Stimulated activated CD4-positive, alpha-beta T cell treated with anti-CD3 and anti-CD28 coated beads, Interleukin-15, amount 100 ng/mL, for 24 hours (primary cell): ENCODE measurements at places on chromosomes 2 and 18.

GRCh38 chr2:105509269-105510086 is 110.6 kb upstream of the FHL2 start:
- DNase-seq: no peak

- DNase-seq: no peak
Observed at GRCh38 chr18:53004798-53005197, 664.8 kb downstream of the DCC start.

GRCh38 chr2:111200333-111200881 is 79.7 kb downstream of the BCL2L11 start:
- no peak for DNase-seq

- DNase-seq: no peak
Observed at GRCh38 chr2:40218679-40219078, 233.2 kb downstream of the SLC8A1 start.

DNA sequence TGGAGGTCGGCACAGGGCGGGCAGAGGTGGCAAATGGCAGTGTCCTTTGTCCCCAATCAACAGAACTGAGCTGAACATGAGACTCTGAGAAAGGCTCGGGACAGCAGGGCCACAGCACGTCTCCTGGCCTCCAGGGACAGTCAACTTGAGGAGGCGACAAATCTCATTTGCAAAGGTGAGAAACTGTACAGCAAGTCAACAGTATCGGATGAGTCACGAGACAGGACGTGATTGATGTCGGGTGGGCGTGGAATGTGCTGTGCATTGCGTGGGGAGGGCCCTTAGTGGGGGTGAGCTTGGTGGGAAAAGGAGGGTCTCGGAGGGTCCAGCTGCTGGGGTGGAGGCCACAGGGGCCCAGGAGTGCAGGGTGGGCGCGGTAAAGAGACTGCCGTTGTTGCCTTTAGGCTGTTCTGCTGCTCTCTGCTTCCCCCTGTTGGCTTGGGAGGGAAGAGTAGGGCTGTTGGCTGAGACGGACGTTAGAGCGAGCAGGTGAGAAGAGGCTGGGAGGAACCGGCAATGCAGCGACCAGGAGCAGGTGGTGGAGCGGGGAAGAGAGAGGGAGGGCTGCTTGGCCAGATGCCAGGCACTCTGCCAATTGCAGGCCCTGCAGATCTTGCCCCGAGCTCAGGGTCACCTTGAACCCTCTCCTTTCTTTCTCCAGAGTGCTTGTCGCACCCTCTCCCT is 164.3 kb downstream of the BCL2 start:
- peak; percentile 87 for DNase-seq

- peak; percentile 29 for DNase-seq
Observed at GRCh38 chr18:11689669-11690565, 853 bp downstream of the GNAL start.

DNA sequence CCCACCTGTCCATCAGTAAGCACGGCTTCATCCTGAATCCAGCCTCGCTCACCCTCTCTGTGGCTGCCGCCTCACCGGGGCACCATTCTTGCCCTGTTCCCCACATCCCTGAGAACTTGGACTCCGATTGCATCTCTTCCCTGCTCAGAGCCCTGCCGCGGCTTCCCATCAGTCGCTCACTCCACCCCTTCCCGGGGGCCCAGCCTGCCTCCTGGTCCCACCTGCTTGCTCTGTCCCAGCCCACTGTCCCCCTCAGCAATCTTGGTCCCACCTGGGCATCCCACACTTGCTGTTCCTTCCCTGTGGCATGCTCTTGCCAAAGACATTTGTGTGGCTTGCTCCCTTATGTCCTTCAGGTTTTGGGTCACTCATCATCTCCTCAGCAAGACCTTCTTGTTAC is 56.3 kb downstream of the GREB1 start:
- DNase-seq: no peak
